NCI-H774 (cell line): ENCODE measurements at places on chromosomes 12 and 14.

DNA sequence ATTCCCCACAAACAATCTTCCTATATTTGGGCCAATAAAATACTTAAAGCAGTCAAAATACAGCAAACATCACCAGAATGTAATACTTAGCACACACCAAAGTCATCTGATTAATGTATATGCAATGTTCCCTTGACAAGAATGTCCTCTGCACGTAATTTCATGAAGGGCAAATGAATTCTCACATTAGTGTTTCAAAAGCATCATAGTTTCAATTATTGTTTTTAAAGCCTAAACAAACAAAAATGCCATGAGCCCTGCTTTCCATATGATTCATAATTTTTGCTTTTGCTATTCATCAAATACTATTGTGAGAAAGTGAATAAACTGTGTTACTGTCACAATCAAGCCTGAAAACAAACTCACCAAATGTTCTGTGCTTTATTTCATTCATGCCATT lies 156.0 kb downstream of the EPS8 start:
- no peak for DNase-seq

- no peak for DNase-seq
Observed at GRCh38 chr14:104348741-104349140, 210.4 kb downstream of the KIF26A start.

DNA sequence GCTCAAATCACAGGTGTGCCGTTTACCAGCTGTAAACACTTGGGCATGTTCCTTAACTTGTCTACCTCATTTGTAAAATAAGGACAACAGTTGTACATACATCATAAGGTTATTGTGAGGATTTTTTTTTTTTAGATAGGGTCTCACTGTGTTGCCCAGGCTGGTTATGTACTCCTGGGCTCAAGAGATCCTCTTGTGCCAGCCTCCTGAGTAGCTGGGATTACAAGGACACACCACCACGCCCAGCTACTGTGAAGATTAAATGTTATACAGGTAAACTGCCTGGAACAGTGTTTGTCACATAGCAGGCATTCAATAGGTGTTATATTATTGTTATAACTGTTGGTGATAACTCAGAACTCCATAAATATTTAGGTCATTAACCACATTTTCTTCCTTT lies 12.7 kb downstream of the TMED10 start:
- DNase-seq: no peak

DNA sequence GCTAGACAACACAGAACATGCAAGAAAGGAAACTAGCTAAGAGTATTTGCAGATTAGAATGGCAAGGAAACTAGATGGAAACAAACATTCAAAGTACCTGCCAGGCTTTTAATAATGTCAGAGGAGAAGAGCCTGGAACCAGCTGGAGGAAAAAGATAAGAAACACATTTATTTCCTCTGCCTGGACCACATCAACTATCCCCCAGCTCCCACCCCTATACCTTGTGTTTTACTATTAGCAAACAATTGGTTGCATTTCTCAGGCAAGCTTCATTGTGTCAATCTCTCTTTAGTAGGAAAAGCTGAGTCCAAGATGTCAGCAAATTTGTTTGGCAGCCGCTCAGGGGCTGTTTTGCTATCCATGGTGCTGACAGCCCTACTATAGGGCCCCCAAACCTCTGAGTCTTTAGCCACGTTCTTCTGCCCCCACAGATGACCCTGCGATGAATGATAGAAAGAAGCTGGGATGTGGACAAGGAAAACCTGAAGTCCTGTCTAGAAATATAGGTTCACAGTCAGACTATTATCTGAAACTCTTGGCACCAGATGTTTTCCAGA lies 11.6 kb upstream of the SYNDIG1L start:
- no peak for DNase-seq

DNA sequence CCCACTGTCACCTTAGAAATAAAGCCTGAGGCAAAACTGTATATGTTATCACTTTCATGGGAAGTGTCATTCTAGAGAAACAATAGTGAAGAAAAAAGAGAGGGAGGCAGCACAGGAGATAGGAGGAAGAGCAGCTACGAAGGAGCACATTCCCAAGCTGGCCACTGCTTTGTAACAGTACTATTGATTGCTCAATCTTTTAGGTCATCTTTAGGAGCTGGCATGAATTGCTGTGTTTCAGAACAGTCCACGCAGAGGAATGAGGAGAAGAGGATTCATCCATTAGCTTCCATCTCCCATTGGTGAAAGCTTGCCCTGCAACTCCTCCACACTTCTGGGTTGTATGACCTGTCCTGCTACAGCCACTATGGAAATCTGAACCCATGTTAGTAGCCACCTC lies 372.5 kb upstream of the DDHD1 start:
- DNase-seq: no peak

DNA sequence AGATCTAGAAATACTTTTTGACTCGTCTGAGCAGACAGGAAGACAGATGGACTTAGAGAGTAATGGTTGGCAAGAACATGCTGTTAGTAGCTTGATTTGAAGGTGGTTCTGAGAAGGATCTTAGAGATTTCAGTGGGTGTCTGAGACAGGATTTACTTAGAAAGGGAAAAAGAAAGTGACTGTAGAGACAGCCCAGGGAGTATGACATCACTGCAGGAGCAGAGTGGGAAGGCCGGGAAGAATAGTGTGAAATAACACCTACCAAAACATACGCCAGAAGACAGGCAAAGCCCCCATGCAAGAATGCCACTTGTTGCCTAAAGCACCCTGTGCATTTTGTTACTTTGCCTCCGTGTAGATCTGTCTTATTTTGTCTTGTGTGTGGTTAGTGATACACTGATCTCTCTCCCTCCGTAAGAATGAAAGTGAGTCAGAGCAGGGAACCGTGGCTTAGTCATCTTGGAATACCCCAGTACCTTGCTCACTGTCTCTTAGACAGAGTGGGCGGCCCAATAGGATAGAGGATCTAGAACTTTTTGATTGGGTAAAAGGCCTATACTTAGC lies 161.3 kb upstream of the IFNG-AS1 start:
- DNase-seq: no peak

- no peak for DNase-seq
Observed at GRCh38 chr14:76782115-76782884, 21.0 kb downstream of the VASH1 start.

GRCh38 chr12:23014749-23015148 lies 389.8 kb downstream of the ETNK1 start:
- no peak for DNase-seq
